ENCODE measurements at places on chromosomes 5 and 9. TPM values are rescaled to one million over a fixed set of nuclear protein-coding genes. Genes with fewer than 3 reads are reported as not detected.

PTAR1 gene
- 25.3 TPM for total RNA-seq

CORO2A gene
- total RNA-seq = 0.07 TPM

LCN9 gene
- total RNA-seq = not detected

NPR2 gene
- total RNA-seq = 19.1 TPM

NELFB gene
- total RNA-seq = 40.2 TPM

RMRP gene
- 5,433 TPM for total RNA-seq

GRXCR2 gene
- total RNA-seq = not detected

RNF130 gene
- 32.8 TPM for total RNA-seq

All from heart right ventricle (tissue), 16 donors.